Cortex of kidney (tissue), 1 donor: ENCODE measurements at places on chromosomes 2 and 18.

DNA sequence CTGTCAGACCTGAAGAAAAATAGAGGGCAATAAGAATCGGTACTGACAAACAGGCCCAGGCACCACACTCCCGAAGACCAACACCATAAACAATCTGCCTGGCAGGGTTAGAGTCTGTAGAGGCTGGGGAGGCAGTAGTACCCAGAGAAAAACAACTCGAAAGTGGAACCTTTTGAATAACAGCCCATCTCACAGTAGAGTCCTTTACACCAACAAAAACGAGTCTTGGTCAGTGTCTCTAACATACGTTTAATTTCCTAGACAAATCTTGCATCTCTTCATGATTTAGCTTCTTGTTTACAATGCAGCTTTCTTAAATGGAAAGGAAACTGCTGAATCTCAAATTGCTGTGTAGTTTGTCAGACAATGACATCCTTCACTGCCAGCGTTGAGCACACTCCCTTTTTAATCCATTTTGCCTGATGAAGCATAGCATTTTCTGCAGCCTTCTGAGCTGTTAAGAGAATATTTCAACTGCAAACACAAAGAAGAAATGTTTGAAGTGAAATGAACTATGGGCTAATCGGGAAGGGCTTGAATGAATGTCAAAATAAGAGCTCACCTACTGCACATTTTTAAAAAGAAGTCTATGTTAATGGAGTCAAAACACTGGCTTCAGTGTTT, 73.1 kb upstream of the DSG1 start:
- no peak for DNase-seq

- no peak for DNase-seq
Observed at GRCh38 chr2:221293949-221294742, 278.0 kb downstream of the EPHA4 start.

DNA sequence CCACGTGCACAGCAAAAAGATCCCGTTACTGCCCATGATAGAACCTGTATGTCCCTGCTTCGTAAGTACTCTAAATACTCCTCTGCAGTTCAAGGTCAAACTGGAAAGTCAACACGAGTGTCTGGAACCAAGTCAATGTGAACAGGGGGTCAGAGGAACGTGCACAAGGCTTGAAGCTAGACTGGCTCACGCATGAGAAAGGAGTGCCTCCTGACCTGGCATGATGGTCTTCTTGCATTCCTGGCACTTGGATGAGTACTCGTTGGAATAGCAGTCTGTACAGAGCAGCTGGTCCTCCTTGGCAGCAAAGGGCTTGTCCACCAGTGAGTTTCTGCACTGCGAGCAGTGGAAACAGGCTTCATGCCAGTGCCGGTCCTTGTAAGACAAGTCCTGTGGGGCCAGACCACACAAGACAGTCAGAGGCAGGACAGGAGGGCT, 25.5 kb downstream of the FHL2 start:
- no peak for DNase-seq

GRCh38 chr2:239927424-239927981, 97.6 kb downstream of the NDUFA10 start:
- DNase-seq = no peak
